ENCODE measurements at places on chromosomes 16 and 17. TPM values are rescaled to one million over a fixed set of nuclear protein-coding genes. Genes with fewer than 3 reads are reported as not detected.

GRCh38 chr16:10325783-10326543, 59.9 kb upstream of the ATF7IP2 start:
- peaks cover 21% of the 10 kb centered on the region for H3K4me1 ChIP-seq
- peaks cover 4% of the 10 kb centered on the region for H3K36me3 ChIP-seq
- H3K27me3 ChIP-seq: no peaks in the 10 kb centered on the region
- H3K27ac ChIP-seq: no peak overlapping the region
- H3K4me3 ChIP-seq: no peak overlapping the region
- DNase-seq: no peak

- peak overlapping the region; percentile 90 for H3K4me3 ChIP-seq
- no peaks in the 10 kb centered on the region for H3K27me3 ChIP-seq
- DNase-seq: peak; percentile 42
- peaks cover 68% of the 10 kb centered on the region for H3K4me1 ChIP-seq
- peaks cover 17% of the 10 kb centered on the region for H3K36me3 ChIP-seq
These were observed 832 bp downstream of the CDK5R1 start for GRCh38 chr17:32487473-32488176.

- DNase-seq: no peak
- peaks cover 52% of the 10 kb centered on the region for H3K4me1 ChIP-seq
- H3K27ac ChIP-seq: no peak overlapping the region
- no peaks in the 10 kb centered on the region for H3K27me3 ChIP-seq
These were observed 52.3 kb downstream of the TAOK1 start for GRCh38 chr17:29442451-29442850.

DNA sequence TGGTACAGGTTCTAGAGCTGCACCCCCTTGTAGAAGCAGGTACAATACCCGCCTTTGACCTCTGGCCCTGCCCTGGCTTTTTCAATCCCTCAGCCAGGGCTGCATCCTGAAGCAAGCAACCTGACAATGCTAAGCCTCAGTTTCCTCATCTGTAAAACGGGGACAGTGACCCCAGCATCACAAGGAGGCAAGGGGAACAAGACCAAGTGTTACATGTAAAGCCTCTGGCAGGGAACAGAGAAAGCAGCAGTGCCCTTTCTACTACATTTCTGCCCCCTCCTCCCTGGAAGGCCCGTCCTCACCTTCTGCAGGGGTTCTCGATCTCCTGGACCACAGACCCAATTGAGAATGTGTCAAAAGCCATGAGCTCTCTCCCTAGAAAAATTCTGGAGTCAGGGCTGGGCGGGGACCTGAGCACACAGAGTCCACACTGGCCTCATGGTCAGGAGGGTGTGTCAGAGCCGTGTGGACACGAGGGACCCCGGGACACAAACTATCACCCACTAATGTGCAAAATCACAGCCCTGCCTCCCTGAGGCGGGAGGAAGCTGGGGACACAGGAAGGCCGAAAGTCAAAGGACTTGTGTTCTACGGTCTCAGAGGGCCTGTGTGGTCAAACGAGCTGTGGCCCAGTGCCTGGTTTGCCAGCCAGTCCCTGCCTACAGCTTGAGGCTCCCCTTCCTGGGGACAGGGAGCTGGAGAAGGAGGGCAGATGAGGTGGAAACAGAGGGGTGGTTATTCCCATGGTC, 27.5 kb downstream of the LRRC75A start:
- no peaks in the 10 kb centered on the region for H3K4me1 ChIP-seq
- H3K27me3 ChIP-seq: no peaks in the 10 kb centered on the region
- peaks cover 2% of the 10 kb centered on the region for H3K36me3 ChIP-seq
- no peak overlapping the region for H3K27ac ChIP-seq
- no peak overlapping the region for H3K4me3 ChIP-seq

Gene EPX
- not detected for total RNA-seq

Gene SRCIN1
- 0.72 TPM for total RNA-seq
